ENCODE measurements at places on chromosomes 2 and 18. TPM values are rescaled to one million over a fixed set of nuclear protein-coding genes. Genes with fewer than 3 reads are reported as not detected.

- no peak for DNase-seq
- H3K4me3 ChIP-seq = no peak overlapping the region
- H3K27ac ChIP-seq = no peak overlapping the region
- no peaks in the 10 kb centered on the region for H3K4me1 ChIP-seq
Measured at GRCh38 chr2:17069564-17069963, 403.9 kb upstream of the CYRIA start.

GRCh38 chr2:223537651-223538601 is 64.2 kb downstream of the SCG2 start:
- no peak for DNase-seq
- H3K4me1 ChIP-seq = peaks cover 40% of the 10 kb centered on the region

DNA sequence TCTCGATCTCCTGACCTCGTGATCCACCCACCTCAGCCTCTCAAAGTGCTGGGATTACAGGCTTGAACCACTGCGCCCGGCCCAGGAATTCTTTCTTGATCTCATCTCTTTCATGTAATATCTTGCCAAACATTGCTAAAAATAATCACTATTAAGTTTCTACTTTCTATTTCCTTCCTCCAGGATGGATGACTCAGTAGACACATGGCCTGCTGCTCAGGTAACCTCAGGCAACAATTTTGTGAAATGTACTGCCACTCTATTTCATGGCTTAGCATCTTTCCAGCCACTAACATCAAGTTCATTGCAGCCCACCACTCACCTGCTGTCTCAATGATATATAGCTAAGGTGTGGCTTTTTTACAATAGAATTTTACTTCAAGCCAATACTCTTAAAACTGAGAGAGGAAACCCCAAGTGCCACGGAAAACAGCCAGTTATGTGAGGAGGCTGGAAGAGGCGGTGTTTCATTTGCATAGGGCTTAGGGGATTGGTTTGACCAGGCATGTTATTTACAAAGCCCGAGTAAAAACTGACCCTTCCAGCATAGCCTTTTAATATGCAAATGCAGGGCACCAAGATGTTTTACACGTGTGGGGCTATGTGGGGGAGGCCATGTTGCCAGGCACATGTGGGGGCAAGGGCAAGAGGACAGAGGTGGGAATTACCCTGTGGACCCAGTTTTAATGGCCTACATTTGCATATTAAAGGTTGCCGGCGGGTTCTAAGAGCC is 11.3 kb upstream of the SUMO1 start:
- no peaks in the 10 kb centered on the region for H3K36me3 ChIP-seq
- peak overlapping the region; percentile 56 for H3K27ac ChIP-seq
- DNase-seq = no peak
- no peak overlapping the region for H3K4me3 ChIP-seq
- H3K27me3 ChIP-seq = no peaks in the 10 kb centered on the region

- H3K4me3 ChIP-seq = peak overlapping the region; percentile 96
- DNase-seq = no peak
- no peaks in the 10 kb centered on the region for H3K36me3 ChIP-seq
- peaks cover 45% of the 10 kb centered on the region for H3K4me1 ChIP-seq
Measured at GRCh38 chr2:47177043-47177565, 22.0 kb upstream of the STPG4 start.

THSD7B gene
- total RNA-seq = 0.22 TPM

GRCh38 chr2:112603731-112604130 is 19.3 kb downstream of the CHCHD5 start:
- H3K36me3 ChIP-seq = no peaks in the 10 kb centered on the region
- H3K4me3 ChIP-seq = no peak overlapping the region
- no peak for DNase-seq
- H3K27ac ChIP-seq = no peak overlapping the region
- H3K4me1 ChIP-seq = peaks cover 7% of the 10 kb centered on the region

DNA sequence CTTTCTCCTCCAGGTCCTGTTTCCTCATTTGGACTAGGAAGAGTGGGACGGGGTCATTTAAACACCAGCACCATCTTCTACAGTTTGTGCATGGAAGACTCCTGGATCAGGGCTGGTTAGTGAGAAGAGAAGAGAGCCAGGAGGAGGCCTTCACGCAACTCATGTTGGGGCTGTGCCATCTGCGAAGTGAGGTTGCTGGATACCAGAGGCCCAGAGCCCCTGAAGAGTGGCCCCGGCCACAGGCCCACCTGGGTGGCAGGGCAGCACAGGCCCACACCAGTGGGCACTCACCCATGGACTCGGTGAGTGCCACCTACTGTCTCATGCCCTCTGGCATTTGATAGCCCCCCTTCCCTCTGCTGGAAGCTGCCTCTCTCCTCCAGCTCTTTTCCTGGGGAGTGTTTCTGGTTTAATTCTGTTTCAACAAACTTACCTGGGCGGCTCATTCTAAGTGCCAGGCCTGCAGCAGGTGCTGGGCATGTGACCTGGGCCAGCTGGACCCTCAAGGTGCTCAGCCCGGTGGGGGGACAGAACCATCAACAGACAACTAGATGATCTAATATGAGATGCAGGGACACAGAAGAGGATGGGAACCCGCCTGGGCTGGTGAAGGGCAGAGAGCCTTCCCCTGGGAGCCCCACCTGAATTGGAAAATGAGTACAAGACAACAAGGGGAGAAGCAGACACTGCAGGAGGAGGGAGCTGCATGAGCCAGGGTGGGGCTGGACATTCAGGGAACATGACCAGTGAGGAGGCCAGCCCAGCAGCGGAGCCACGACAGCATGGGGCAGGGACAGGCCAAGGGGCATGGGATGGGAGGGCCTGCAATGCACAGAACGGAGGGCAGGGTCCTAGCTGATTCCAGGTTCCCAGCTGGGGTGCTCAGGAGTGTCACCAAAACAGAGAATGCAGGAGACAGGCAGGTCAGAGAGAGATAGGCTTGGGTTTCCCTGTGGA is 70.6 kb downstream of the MARCO start:
- no peaks in the 10 kb centered on the region for H3K36me3 ChIP-seq
- no peak overlapping the region for H3K27ac ChIP-seq
- no peaks in the 10 kb centered on the region for H3K4me1 ChIP-seq
- DNase-seq = no peak
- no peak overlapping the region for H3K4me3 ChIP-seq

ABCG5 gene
- total RNA-seq = not detected

VWC2L gene
- total RNA-seq = not detected

DNA sequence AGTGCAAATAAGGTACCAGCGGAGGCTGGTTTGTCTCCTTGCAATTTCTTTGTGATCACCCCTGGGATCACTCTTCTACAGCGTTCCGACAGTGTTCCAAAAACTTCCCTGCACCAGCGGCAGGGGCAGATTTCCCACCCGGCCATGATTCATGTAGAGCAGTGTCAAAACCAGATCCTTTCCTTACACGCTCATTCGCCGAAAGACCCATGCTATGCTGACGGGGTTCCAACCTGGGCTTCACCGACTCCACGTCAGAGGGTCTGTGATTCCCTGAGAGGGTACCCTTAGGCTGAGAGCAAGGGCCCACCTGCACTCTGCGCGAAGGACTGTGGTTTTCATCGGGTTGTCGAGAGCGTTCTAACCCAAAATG is 423 bp upstream of the TTC27 start:
- H3K27ac ChIP-seq = peak overlapping the region; percentile 81
- H3K36me3 ChIP-seq = peaks cover 25% of the 10 kb centered on the region
- H3K4me3 ChIP-seq = peak overlapping the region; percentile 98
- peaks cover 40% of the 10 kb centered on the region for H3K4me1 ChIP-seq
- DNase-seq = peak; percentile 28

DNA sequence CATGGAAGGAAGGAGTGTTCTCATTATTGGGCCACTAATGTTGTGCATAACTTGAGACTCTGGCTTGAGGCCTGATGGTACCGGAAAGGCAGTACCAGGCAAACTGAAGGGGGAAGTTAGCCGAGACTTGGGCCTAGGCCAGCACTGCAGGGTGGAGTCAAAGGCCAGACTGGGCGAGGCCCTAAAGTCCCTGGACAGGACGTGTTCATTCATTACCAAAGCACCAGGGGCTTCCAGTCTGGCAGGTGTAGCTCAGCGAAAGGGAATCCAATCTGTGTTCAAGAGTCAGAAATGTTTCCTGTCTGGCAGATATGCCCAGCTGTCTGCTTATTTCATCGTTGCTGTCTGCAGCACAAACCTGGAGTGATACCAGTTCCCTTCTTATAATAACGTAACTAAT is 4.7 kb upstream of the ITSN2 start:
- H3K4me1 ChIP-seq = peaks cover 31% of the 10 kb centered on the region
- peak overlapping the region; percentile 3 for H3K4me3 ChIP-seq
- peak overlapping the region; percentile 74 for H3K27ac ChIP-seq
- H3K27me3 ChIP-seq = no peaks in the 10 kb centered on the region

M1AP gene
- not detected for total RNA-seq

CMPK2 gene
- total RNA-seq = 3.2 TPM

DNA sequence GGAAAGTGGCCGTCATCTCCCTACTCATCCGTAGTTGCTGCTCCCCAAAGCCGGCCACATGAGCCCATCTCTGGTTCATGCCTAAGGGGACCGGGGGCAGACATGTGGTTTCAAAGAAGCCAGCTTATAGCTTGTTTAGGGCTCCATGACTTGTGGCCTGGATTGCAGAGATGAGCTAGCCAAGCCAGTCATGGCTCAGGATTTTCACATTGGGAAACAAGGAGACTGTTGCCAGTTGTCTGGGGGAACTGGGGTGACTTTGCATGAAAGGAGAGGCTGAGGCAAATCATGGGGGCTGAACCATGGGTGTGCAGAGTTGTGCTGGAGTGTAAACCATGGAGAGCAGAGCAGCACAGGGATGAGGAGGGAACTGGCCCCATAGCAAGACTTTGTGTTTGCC is 183.0 kb upstream of the APCDD1 start:
- H3K4me1 ChIP-seq = peaks cover 22% of the 10 kb centered on the region
- no peak overlapping the region for H3K27ac ChIP-seq
- H3K36me3 ChIP-seq = no peaks in the 10 kb centered on the region
- no peak overlapping the region for H3K4me3 ChIP-seq

DNA sequence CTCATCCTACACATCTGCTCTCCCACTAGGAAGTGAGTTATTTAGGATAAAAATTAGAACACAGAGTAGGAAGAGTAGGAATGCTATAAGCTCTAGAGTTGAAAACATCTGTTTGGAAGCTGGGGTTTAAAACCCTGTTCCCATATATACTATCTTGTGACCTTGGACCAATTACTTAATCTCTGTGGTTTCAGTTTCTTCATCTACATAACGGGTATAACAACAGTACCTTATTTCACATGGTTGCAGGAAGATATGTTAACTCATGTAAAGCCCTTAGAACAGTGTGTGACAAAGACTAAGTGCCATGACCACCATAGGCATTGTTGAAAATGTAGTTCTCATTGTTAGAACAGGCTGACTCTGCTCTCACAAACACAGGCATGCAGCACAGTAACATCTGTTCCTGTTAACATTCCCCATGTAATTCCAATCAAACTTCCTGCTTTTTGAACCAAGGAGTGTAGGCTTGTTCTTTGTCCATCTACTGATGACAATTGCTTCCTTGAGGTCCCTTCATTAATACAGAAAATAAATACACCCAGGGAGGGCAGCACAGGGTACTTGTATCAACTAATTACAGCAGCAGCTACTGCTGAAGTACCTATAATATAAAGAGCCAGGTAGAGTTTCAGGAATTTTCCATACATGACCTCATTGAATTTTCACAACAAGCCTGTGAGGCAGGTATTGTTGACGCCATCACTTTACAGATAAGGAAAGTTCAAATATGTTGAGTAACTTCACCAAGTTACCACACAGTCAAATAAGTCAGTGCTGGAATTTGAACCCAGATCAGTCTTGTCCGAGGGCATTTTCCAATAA is 204.2 kb downstream of the L3MBTL4 start:
- H3K4me1 ChIP-seq = no peaks in the 10 kb centered on the region
- H3K36me3 ChIP-seq = no peaks in the 10 kb centered on the region
- H3K4me3 ChIP-seq = no peak overlapping the region
- H3K27me3 ChIP-seq = no peaks in the 10 kb centered on the region
- DNase-seq = no peak

- H3K27ac ChIP-seq = no peak overlapping the region
- no peaks in the 10 kb centered on the region for H3K27me3 ChIP-seq
- DNase-seq = no peak
- no peaks in the 10 kb centered on the region for H3K36me3 ChIP-seq
- H3K4me3 ChIP-seq = no peak overlapping the region
Measured at GRCh38 chr18:22564036-22564435, 146.3 kb upstream of the CTAGE1 start.

DNA sequence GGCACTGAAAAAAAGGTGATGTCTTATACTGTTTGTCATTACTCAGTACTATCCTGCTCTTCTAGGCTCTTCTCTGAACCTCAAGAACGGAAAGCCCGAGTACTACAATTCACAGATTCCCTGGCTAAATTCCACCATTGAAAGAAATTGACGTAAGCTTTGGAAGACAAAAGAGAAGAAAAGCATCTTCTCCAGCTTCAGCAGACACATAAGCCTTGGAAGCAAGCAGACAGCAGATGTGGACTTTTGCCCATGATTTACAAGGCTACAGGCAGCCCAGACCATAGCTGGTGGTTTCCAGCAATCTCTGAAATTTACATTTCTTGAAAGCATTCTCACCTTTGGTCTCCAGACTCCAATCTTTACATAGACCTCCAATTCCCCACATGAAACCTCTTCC is 289.0 kb downstream of the C1D start:
- peaks cover 4% of the 10 kb centered on the region for H3K27me3 ChIP-seq
- H3K4me1 ChIP-seq = no peaks in the 10 kb centered on the region
- H3K27ac ChIP-seq = no peak overlapping the region
- H3K36me3 ChIP-seq = no peaks in the 10 kb centered on the region

DNA sequence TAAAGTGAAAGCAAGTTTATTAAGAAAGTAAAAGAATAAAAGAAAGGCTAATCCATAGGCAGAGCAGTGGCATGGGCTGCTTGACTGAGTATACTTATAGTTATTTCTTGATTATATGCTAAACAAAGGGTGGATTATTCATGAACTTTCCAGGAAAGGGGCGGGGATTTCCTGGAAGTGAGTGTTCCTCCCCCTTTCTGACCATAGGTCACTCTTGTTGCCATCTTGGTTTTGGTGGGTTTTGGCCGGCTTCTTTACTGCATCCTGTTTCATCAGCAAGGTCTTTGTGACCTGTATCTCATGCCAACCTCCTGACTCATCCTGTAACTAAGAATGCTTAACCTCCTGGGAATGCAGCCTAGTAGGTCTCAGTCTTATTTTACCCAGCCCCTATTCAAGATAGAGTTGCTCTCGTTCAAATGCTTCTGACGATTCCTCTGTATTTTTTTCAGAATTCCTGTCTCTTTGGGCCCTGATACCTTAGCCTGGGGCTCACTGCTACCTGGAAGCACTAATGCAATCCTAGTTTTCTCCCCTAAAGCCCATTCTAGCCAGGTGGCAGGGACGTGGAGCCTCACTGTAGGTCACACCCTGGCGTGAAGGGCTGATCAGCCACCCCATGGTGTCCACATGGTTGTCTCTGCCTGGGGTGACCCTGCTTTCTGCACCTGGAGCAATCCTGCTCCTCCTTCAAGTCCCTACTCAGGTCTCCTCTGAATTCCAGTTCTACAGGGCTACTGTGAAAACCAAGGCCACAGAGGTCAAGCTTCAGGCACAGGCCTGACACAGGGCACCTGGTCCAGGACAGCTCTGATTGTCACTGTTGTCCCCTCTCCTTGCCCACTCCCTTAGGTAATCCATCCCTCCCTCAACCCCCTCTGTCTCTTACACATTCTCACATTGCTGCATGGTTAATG is 6.0 kb upstream of the SLC35F6 start:
- DNase-seq = no peak
- peak overlapping the region; percentile 69 for H3K27ac ChIP-seq
- no peak overlapping the region for H3K4me3 ChIP-seq

CD8A gene
- total RNA-seq = 0.63 TPM

- DNase-seq = no peak
- H3K36me3 ChIP-seq = peaks cover 41% of the 10 kb centered on the region
- H3K27ac ChIP-seq = no peak overlapping the region
- H3K4me3 ChIP-seq = no peak overlapping the region
- H3K4me1 ChIP-seq = no peaks in the 10 kb centered on the region
- H3K27me3 ChIP-seq = no peaks in the 10 kb centered on the region
Measured at GRCh38 chr2:237549643-237550415, 16.5 kb upstream of the PRLH start.

Data from left ventricle myocardium inferior (tissue), 1 donor.